ENCODE measurements at places on chromosomes 6 and 20. TPM values are rescaled to one million over a fixed set of nuclear protein-coding genes. Genes with fewer than 3 reads are reported as not detected.

DNA sequence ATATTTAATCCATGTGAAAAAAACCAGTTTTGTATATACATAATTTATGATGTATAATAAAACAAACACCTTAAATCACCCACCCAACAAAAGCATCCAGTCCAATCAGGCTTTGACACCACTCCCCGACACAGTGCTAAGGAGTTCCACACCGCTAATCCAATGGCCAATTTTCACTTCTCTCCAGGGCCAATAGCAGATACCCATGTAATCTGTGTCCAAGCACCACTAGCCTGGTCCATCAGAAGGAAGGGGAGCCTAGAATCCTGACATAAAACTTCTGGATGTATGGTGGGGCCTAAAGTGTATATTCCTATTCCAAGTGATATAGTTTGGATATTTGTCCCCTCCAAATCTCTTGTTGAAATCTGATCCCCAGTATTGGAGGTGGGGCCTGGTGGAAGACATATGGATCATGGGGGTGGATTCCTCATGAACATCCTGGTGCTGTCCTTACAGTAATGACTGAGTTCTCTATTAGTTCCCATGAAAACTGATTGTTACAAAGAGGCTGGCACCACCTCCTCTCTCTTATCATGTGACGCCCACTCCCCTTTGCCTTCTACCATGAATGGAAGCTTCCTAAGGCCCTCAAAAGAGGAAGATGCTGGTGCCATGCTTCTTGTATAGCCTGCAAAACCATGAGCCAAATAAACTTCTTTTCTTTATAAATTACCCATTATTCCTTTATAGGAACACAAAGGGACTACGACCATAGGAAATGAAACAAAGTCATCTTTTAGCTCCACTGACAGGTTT, 20.8 kb downstream of the RALGAPA2 start:
- H3K36me3 ChIP-seq: no peaks in the 10 kb centered on the region
- H3K27me3 ChIP-seq: no peaks in the 10 kb centered on the region
- no peak overlapping the region for H3K27ac ChIP-seq
- H3K4me3 ChIP-seq: no peak overlapping the region

DNA sequence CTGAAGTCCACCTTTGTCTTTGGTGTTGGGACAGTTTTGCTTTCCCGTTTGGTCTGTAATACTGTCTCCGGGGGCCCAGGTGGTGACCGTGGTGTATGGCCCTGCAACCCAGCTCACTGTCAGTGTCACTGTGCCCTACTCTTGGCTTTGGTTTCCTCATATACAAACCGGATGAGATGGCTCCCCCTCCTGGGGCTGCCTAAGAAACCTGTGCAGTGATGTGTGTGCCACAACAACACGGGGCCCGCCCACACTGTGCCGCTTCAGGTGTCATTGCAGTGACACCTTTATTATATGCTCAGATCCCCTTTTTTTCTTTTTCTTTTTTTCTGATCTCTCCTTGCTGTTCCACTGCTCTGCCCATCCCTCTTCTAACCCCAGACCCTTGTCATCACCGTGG, 73.9 kb downstream of the RAMACL start:
- H3K36me3 ChIP-seq: no peaks in the 10 kb centered on the region
- DNase-seq: no peak
- no peak overlapping the region for H3K27ac ChIP-seq

DNA sequence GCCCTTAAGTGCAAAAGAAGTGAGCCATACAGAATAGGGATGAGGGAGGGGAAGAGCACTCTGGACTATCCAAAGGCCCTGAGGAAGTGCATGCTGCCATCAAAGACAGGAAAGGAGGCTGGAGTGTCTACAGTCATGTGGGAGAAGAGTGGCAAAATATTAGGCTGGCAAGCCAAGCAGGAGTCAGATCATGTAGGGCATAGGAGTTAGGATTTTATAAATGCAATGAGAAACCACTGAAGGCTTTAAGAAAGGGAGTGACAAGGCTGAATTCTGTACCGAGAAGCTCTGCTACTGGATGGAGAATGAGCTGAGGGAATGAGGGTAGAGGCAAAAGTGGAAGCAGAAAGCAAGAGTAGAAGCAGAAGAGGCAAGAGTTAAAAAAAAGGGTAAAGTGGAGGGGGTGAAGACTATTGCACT, 2.3 kb downstream of the ZSCAN31 start:
- H3K4me1 ChIP-seq: peaks cover 7% of the 10 kb centered on the region
- no peak overlapping the region for H3K27ac ChIP-seq
- peaks cover 7% of the 10 kb centered on the region for H3K36me3 ChIP-seq

DNA sequence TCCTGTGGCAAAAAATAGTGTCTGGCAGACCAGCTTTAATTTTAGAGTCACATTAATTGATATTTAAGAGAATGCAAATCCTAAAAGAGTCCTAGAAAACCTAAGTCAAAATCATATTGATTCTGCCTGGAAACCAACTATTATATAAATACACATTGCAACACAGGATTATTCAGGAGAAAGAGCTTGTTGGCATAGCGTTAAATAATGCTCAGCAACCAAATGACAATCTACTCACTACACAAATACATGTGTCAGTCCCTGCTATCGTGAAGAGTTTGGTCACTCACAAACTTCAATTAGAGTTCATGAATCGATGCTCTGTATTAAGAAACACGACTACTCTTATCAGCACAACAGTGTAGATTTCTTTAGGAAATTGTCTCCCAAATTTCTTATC, 54.2 kb downstream of the CGA start:
- no peak for DNase-seq
- H3K4me1 ChIP-seq: no peaks in the 10 kb centered on the region
- no peak overlapping the region for H3K4me3 ChIP-seq
- H3K27me3 ChIP-seq: peaks cover 14% of the 10 kb centered on the region

The GCLC gene
- total RNA-seq: 13.6 TPM

DNA sequence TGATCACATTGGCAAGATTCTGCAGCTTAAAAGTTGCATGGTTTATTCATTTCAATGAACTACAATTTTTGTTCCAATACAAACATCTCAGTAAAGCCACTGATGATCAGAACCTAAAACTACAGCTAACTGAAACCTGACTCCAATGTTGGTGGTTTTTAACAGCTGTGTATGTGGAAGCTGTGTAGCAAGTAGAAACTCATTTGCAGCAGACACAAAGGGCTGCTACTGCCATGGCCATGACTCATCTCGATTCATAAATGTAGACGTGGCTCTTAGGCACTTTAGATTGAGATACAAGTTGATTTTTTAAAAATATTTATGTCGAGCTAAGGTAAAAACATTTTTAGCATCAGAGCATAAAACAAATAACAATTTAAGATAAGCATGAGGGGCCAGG, 19.5 kb upstream of the MAP3K4 start:
- DNase-seq: peak; percentile 78
- H3K27me3 ChIP-seq: peaks cover 16% of the 10 kb centered on the region
- peak overlapping the region; percentile 92 for H3K27ac ChIP-seq

GRCh38 chr6:117908246-117909068, 1.4 kb downstream of the SLC35F1 start:
- DNase-seq: no peak
- H3K27ac ChIP-seq: no peak overlapping the region
- no peak overlapping the region for H3K4me3 ChIP-seq
- H3K27me3 ChIP-seq: peaks cover 3% of the 10 kb centered on the region

The RRAGD gene
- total RNA-seq: not detected

The C6orf52 gene
- total RNA-seq: not detected

The GATA5 gene
- not detected for total RNA-seq

The SLC12A5 gene
- 0.82 TPM for total RNA-seq

DNA sequence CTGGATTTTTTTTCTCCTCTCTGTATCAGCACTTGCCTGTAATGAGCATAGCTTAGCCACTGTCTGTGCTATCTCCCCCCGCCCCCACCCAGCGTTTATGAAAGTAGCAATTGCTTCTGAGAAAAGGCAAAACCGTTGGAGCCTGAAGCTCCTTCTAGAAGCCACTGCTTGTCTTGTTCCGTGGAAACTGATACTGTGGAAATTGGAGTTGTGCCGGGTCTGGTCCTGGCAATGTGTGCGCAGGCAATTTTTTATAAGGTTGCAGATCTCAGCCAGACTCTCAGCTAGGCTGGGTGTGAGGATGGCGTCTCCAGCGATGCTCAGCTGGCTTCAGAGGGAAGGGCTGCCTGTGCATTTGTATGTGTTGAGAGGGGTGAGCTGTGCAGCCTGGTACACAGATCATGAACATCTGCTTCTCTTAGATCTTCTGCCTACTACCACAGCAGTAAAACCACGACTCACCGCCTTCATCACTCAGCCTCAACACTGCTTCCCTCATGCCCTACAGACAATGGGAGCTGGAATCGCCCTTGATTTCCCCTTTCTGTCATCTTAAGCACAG, 72.4 kb upstream of the GTSF1L start:
- H3K4me3 ChIP-seq: peak overlapping the region; percentile 51
- no peak for DNase-seq
- no peak overlapping the region for H3K27ac ChIP-seq
- H3K4me1 ChIP-seq: peaks cover 21% of the 10 kb centered on the region
- no peaks in the 10 kb centered on the region for H3K27me3 ChIP-seq

- H3K27me3 ChIP-seq: peaks cover 3% of the 10 kb centered on the region
- DNase-seq: no peak
- peaks cover 13% of the 10 kb centered on the region for H3K4me1 ChIP-seq
- no peak overlapping the region for H3K27ac ChIP-seq
These were observed 37.0 kb upstream of the ENPP1 start for GRCh38 chr6:131770776-131771175.

GRCh38 chr6:18990059-18990978, 603.2 kb downstream of the RNF144B start:
- peak; percentile 1 for DNase-seq
- H3K4me3 ChIP-seq: no peak overlapping the region
- H3K27ac ChIP-seq: no peak overlapping the region
- no peaks in the 10 kb centered on the region for H3K4me1 ChIP-seq

GRCh38 chr6:88848870-88849269, 114.5 kb downstream of the RNGTT start:
- no peaks in the 10 kb centered on the region for H3K27me3 ChIP-seq
- DNase-seq: no peak
- H3K4me1 ChIP-seq: peaks cover 27% of the 10 kb centered on the region

The PLN gene
- total RNA-seq: not detected

The HCK gene
- not detected for total RNA-seq

- no peak overlapping the region for H3K4me3 ChIP-seq
- peak; percentile 39 for DNase-seq
- peaks cover 13% of the 10 kb centered on the region for H3K27me3 ChIP-seq
- H3K36me3 ChIP-seq: no peaks in the 10 kb centered on the region
These were observed 5.5 kb downstream of the MDGA1 start for GRCh38 chr6:37691904-37692806.

The LTV1 gene
- total RNA-seq: 30.4 TPM

DNA sequence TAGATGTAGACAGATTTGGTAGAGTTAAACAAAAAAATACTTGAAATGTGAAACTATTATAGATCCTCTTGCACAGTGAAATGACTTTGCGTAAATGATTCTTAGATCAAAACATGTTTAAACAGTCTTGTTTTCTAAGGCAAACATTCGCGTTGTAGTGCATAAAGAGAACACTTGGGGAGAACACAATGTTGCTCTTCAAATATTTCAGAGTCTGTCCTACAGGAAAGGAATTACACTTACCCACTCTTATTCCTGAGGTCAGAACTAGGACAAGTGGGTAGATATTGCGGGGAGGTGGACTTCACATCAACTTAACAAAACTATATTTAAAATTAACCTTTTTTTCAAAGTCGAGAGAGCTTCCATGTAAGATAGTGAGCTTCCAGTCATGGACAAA, 183.5 kb upstream of the PCSK2 start:
- H3K27ac ChIP-seq: no peak overlapping the region
- H3K36me3 ChIP-seq: no peaks in the 10 kb centered on the region
- no peaks in the 10 kb centered on the region for H3K4me1 ChIP-seq
- DNase-seq: no peak
- H3K27me3 ChIP-seq: no peaks in the 10 kb centered on the region
- H3K4me3 ChIP-seq: no peak overlapping the region

- no peak overlapping the region for H3K4me3 ChIP-seq
- no peaks in the 10 kb centered on the region for H3K36me3 ChIP-seq
- H3K27me3 ChIP-seq: no peaks in the 10 kb centered on the region
- no peak for DNase-seq
These were observed 44.3 kb downstream of the FOXC1 start for GRCh38 chr6:1654054-1654453.

DNA sequence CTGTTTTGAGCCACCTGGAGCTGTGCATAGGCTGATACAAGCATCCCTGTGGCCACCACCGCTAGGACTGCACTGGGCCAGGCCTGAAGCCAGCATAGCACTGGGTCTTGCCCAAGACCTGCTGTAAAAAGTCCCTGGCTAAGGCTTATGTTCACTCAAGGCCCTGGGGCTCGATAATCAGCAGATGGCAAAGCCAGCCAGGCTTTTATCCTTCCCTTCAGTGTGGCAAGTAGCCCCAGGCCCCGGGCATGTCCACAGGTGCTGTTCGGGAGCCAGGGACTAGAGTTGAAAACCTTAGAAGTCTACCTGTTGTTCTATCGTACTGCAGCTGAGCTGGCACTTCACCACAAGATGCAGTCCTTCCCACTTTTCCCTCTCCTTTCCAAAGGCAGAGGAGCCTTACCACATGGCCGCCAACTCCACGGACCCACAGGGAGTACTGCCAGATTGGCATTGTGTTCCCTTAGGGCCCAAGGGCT, 226.4 kb upstream of the ZNF217 start:
- H3K4me1 ChIP-seq: peaks cover 11% of the 10 kb centered on the region
- H3K4me3 ChIP-seq: no peak overlapping the region
- peaks cover 6% of the 10 kb centered on the region for H3K27me3 ChIP-seq
- no peak for DNase-seq
- H3K27ac ChIP-seq: no peak overlapping the region

DNA sequence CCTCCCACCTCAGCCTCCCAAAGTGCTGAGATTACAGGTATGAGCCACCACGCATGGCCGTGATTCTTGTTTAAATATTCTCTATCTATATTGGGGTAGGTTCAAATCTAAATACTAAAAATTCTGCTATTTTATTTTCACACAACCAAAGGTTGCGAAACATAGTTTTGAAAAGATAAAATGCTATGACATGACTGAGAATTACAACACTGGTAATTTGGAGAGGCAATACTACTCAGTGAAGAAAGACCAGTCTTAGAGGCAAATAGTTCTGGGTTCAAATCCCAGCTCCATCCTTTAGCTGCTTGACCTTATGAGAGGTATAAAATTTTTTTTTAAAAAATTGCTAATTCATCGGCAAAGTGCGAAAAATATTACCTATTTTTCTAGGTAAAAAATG, 137.0 kb upstream of the PREP start:
- no peak overlapping the region for H3K27ac ChIP-seq
- no peaks in the 10 kb centered on the region for H3K36me3 ChIP-seq
- H3K27me3 ChIP-seq: no peaks in the 10 kb centered on the region
- no peak overlapping the region for H3K4me3 ChIP-seq

GRCh38 chr6:68025764-68026163, 609.3 kb upstream of the ADGRB3 start:
- DNase-seq: no peak
- peaks cover 2% of the 10 kb centered on the region for H3K27me3 ChIP-seq
- H3K4me1 ChIP-seq: no peaks in the 10 kb centered on the region
- no peak overlapping the region for H3K27ac ChIP-seq
